NCI-H510A treated with DMSO at 0.1 percent for 48 hours (cell line): ENCODE measurements at places on chromosomes 5 and 9.
A peak's percentile ranks its signal among the peaks of the same experiment; 100 is the strongest.

DNA sequence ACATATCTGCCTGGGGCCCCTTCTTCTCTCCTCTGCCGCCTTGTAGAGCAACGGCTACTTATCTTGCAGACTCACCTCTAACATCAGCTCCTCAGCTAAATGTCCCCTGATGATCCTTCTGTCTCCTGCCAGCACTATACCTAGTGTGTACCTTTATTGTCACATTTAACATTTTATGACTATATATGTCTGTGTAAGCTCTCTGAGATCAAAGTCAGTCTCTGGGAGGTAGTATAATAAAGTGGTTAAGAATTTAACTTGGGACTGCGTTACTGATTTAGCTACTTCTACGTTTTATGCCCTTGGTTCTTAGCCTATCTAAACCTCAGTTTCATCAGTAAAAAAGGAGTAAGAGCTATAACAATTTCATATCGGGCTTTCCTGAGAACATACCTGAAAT lies 2.2 kb downstream of the TMED7 start:
- no peak for DNase-seq

DNA sequence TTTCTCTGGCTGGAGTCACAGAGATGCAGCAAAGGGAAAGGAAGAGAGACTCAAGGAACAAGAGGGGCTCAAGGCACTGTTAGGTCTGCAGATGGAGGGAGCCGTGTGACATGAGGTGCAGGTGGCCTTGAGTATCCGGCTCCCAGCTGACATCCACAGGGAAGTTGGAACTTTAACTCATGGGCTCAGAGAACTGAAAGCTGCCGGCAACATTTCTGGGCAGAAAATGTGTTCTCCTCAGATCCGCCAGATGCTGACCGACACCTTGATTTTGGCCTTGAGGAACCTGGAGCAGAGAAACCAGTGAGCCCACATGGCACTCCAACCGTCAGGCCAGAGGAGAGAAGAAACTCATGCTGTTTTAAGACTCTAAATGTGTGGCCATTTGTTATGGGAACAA lies 258.1 kb upstream of the IRX2 start:
- no peak for DNase-seq

DNA sequence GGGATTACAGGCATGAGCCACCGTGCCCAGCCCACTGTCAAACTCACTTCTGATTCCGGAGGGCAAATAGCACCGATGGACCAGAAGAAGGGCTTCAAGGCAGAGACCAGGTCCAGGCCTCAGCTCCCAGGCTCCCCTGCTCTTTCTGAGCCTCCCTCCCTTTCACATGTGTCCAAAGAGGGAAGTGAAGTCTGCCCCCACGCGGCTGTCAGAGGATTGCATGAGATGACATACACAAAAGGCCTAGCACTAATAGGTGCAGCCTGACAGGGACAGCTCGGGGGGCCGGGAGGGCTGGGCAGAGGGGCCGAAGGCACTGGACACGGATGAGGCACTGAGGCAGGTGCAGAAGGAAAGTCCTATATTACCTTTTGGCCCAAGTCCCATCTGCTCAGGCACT lies 16.1 kb downstream of the FBP1 start:
- no peak for DNase-seq

DNA sequence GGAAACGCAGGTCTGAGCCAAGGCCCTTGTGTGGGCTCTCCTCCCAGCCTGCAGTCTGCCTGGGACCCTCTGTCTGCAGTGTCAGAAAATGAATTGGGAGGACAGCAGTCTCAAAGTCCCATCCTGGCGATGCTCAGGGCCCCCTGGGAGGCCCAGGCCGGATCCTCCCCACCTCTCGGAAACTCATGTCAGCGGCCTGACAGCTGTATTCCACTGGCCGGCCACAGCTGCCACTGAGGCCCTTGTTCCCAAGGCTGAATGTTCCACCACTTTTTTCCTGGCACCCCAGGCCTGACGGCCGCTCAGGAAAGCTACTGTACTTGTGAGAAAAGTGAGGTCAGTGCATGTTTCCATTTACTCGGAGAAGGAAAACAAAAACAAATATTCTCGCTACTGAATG lies 180.0 kb downstream of the FGF18 start:
- no peak for DNase-seq

GRCh38 chr9:69147041-69147834 lies 26.8 kb upstream of the TJP2 start:
- peak; percentile 19 for DNase-seq

- DNase-seq = no peak
These were observed 1634.3 kb downstream of the MAT2B start for GRCh38 chr5:165139721-165140120.

DNA sequence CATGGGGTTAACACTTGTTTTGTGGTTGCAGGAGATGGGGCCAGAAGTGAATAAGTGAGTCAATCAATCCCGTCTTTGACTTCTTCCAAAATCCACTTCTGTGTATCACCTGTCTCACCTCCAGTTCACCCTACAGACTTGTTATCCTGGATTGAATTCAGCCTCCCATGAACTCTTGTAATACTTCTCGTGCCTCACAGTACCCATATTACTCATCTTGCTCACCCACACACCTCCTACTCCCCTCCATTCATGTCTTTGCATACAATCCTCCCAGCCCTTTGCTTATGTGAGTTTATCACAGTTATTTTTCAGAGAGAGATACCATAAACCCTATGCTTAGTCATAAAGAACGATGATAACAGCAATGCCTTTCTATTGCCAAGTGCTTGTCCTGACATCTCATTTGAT lies 52.9 kb upstream of the PAPPA start:
- DNase-seq = no peak
